NCI-H1930 (cell line): ENCODE measurements at places on chromosomes 1 and 21.
A peak's percentile ranks its signal among the peaks of the same experiment; 100 is the strongest.

- no peak for DNase-seq
These were observed 37.2 kb upstream of the GBP5 start for GRCh38 chr1:89309828-89310227.

- DNase-seq = no peak
These were observed 99.1 kb downstream of the PKN2 start for GRCh38 chr1:88783145-88783544.

DNA sequence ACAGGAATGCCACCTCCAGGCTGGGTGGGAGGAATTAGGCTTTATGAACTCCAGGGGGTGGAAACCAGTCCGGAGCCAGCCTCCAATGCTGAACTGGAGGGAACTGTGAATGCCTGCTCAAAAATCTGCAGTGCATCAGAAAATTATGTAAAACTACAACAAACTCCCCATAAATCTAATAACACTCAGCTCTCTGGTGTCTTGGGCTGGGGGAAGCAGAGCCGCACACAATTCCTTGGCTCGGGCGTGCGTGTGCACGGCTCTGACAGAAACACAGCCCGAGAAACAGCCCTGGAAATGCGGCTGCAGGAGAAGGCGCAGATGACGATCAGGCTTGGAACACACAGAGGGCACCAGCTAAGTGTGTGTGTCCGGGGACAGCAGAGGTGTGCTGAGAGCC, 127.6 kb upstream of the VAMP3 start:
- no peak for DNase-seq

DNA sequence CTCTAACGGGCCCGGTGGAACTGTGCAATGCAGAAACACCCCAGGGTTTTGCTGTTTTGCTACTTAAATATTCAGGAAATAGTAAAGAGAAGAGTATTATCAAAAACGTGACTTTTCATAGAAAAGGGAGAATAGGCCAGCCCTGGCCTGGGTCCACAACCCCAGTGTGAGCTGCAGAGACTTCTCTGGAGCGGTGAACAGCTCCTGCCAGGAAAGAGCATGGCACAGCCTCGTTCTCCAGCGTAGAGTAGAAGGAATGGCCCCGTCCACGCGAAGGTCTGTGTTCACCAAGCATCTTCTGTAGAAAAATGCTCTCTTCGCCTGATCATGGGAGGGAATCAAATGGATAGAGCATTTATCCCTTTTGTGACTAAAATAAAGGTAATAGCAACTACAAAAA, 51.4 kb downstream of the PDE9A start:
- no peak for DNase-seq

- DNase-seq = no peak
These were observed 17.2 kb upstream of the PLA2G2E start for GRCh38 chr1:19940486-19941205.

DNA sequence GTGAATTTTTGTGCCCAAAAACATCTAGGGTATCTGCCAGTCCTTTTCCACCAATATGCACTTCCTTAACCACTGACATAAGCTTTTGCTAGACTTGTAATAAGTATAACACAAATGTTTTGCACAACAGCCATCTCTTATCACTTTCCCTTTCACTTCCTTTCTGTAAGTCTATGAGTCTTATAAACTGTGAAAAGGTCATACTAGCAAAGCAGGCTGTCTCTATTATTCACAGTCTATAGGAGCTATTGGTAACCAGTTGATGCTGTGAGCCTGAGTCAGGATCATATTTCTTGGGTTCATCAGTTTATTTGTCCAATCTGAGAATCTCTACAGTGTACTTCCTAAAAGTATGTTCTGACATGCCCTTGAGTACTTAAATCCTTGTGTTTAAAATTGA, 172.6 kb downstream of the CHRM3 start:
- DNase-seq = no peak

- no peak for DNase-seq
These were observed 1.1 kb upstream of the TMEM52 start for GRCh38 chr1:1920057-1920607.

GRCh38 chr21:21101911-21102310, 103.7 kb downstream of the NCAM2 start:
- no peak for DNase-seq

- no peak for DNase-seq
These were observed 305.5 kb upstream of the DUSP10 start for GRCh38 chr1:222047366-222047765.

GRCh38 chr21:45972716-45973474, 8.7 kb upstream of the COL6A1 start:
- no peak for DNase-seq

- no peak for DNase-seq
These were observed 7.7 kb upstream of the GJA5 start for GRCh38 chr1:147768101-147768500.

DNA sequence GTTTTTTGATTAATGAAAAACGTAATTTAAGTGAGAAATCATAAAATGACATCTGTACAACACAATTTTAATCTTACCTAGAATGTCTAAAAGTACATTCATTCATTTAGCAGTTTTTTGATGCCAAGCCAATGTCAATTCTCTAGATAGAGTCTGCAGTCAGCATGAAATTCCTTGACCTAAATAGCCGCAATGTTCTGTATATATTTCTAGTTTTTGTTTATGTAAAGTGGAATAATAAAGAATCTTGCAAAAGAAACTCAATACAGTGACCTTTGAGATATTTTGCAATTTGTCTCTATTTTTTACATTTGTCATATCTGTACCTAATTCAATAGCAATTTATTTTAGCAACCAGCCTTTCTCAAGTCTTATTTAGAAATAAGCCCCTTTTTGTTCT, 176.0 kb downstream of the ATP6V1G3 start:
- no peak for DNase-seq

GRCh38 chr1:22670352-22670975, 17.4 kb downstream of the C1QB start:
- no peak for DNase-seq

GRCh38 chr1:61460191-61460590, 264.8 kb downstream of the TM2D1 start:
- no peak for DNase-seq

DNA sequence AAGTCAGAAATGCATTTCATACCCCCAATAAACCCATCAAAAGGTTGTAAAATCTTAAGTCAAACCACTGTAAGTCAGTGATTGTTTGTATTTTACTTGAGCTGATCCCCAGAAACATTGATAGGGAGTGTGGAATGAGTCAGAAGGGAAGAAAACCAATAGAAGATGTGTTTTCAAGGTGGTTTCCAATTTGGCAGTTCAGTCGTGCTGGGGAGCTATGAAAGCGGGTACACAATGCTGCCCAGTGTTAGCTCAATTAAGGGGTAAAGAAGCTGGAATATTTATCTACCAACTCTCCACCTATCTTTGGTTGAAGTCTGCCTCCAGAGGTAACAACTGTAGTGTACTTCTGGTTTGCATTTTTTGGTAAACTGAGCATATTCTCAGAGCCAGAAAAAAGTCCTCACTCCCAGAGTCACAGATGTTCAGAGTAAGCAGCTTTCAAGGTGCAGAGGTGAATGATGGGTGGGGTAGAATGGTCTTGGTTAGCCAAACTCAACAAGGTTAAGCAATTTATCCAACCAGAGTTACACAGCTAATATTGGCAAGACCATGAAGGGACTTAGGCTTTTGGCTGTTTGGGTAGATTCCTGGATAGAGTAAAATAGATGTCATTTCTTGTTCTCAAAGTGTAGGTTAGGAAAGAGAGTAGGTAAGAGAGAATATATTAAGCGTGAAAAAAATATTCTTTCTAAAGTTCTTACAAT, 202.9 kb upstream of the ADGRL2 start:
- DNase-seq = no peak

- peak; percentile 27 for DNase-seq
These were observed 21.9 kb upstream of the LAPTM5 start for GRCh38 chr1:30779294-30780071.

GRCh38 chr1:184531296-184531695, 144.5 kb downstream of the C1orf21 start:
- no peak for DNase-seq

- DNase-seq = no peak
These were observed 1299.0 kb upstream of the B3GALT2 start for GRCh38 chr1:194485432-194485831.

- no peak for DNase-seq
These were observed 65.6 kb upstream of the GRHL3 start for GRCh38 chr1:24253571-24253970.

DNA sequence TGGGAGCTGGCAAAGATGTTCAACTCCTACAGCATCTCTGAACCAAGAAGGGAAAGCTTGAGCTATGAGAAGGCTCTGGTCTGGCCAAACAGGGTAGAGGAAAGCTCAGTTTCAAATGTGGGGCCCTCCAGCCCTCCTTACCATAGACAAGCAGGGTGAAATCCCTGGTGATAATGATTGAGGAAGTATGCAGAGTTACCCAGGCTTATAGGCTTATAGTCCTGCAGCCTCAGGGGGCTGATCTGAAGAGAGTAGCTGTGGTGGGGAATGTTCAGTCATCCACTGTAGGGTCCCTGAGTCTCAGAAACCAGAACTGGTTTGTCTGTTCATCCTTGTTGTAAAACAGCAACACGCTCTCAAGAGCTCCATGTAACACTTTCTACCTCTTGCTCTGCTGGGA, 19.8 kb upstream of the LY9 start:
- no peak for DNase-seq

DNA sequence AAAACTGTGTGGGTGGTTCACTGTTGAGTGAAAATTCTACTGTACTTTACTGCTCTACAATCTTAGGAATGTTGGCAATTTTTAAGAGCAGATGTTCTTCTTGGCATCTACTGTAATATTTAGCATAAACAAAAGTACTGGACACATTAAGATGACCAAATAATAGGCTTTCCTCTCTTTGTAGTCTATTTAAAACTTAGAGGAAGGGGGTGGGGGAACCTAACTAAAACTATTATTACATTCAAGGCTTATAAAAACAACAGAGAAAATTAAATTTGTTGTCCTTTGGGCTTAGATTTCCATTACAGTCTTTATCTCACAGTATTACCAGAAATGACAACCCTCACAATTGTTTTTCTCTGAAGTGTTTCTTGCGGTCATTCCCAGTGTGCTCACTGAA, 181.2 kb downstream of the PLPPR4 start:
- no peak for DNase-seq

DNA sequence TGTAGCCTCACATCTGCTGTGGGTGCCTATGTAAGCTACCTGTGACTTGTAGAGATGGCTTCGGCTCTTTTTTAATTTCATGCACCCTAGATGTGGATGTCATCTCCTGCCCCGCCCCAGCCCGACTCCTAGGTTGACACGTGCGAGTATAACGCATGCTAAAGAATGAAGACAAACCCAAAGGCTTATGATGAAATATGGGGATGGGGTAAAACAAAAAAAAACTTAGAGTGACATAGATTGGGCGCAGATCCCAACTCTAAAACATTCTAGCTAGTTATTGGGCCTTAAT, 613 bp upstream of the ERO1B start:
- DNase-seq = no peak

DNA sequence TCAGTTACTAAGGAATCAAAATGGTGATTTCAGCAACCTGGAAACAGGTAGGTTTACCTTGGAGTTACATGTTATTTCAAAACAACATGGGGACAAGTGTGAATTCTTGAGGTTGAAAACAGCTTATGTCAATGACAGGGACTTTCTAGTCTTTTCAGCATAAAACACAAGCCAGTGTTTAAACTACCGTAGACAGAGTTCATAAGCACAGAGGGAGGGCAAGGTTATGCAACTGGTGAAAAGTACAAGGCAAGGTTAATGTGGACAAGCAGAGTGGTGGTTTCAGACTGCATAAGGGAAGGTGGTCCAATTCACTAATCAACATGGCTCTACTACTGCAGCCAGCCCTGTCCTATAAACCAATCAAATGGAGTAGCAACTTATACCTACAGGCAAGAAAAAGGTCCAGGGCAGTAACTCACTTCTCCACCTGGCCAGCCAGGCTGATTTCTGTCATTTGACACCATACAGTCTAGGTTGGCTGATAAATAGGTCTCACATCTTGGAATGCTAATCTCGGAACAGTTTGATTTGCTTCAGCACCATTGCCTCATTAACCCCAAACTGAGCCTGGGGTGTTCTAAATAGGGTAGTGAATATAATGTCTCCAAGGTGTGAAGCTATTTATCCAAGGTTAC, 250.3 kb upstream of the PROX1 start:
- no peak for DNase-seq

- no peak for DNase-seq
These were observed 7.8 kb downstream of the ETV3L start for GRCh38 chr1:157091668-157092273.

DNA sequence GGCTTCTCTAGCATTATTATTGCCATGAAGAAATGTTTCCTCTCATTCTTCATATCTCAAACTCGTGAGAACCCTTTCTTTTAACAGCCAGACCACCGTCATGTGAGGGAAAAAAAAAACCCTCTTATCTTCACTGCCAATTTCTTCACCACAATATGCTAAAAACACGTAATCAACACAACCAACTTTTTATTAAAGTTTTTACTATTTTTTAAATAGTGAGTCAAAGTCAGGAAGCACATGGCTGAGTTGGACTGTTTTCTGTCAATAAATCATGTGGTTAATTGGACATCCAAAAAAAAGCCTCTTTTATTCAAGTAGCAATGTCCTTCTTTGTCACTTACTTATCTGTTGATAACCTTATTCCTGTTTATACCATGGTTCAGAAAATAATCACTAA, 55.9 kb upstream of the SAMD13 start:
- no peak for DNase-seq

GRCh38 chr1:22142315-22143064, 407 bp downstream of the WNT4 start:
- no peak for DNase-seq

DNA sequence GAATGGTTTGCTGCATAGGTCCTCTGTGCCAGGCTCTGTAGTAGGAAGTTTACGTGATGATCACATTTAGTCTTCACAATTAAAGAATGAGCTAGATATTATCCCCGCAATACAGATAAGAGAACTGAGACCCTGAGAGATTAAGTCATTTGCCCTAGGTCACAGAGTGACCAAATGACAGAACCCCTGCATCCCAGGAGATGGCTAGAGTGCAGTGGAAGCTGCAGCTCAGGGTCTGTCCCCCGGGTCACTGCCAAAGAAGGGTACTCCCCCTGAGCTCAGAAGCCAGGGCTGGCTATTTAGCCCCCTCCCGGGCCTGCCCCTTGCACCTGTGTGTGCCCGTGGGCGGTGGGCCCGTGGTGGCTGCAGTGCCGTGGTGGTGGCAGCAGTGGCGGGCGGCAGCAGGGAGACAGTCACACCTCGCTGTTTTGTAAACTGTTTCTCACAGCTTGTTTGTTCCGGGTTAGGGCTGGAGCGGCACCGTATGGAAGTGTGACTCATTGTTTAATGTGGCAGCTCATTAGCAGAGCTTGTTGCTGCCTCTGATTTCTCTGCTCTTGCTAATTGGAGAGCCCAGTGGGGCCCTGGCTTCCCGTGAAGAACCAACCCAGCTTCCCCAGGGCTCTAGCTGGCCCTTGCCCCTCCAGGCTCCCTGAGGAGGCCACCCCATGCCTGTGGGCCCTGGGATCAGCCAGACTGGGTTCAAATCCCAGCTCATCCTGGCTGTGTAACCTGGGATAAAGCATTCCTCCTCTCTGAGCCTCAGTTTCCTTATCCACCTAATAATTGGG, 19.3 kb upstream of the FOXO6 start:
- DNase-seq = no peak

DNA sequence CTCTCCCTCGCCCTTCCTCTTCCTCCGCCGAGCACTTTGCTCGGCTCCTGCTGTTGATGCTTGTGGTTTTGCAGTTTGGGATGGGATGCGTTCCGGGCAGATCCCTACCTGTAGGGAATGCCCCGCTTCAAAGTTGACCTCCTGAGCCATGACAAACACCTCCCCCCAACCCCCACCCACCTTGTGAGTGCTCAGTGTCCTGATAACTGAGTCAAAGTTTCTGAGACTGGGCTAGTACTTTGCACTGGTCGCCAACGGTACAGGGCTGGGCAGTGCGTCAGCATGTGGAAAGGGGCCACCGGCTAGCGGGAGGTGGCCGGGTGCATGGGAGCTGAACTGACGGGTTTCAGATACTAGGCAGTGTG, 771 bp downstream of the RABGAP1L start:
- no peak for DNase-seq
